MG63 (cell line): ENCODE measurements at places on chromosomes 7 and 10.
A peak's percentile ranks its signal among the peaks of the same experiment; 100 is the strongest.

GRCh38 chr7:133155146-133155545 is 73.3 kb upstream of the CHCHD3 start:
- DNase-seq, result no peak

DNA sequence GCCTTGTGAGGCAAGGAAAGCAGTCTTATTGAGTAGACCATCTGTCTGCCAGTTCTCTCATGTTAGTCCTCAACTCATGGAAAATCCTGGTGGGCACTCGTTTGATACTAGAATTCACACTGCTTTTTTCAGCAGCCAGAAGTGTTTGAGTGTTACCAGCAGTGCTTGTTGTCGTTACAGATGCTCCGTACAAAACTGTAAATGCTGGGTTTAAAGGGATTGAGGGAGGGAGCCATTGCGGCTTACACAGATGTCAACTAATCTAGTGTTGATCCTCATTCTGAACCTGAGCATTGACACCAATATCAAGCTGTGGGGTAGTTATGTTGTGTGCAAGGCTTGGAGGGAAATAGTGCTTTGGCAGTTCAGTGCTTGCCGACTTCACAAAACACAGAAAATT is 348.6 kb downstream of the AUTS2 start:
- no peak for DNase-seq

GRCh38 chr7:101066833-101067177 is 18.5 kb upstream of the TRIM56 start:
- no peak for DNase-seq

- no peak for DNase-seq
Measured at GRCh38 chr7:105267244-105267643, 121.5 kb downstream of the SRPK2 start.

- peak; percentile 58 for DNase-seq
Measured at GRCh38 chr10:85851325-85851724, 515.3 kb downstream of the GRID1 start.

- no peak for DNase-seq
Measured at GRCh38 chr7:79520543-79520942, 67.1 kb upstream of the MAGI2 start.

DNA sequence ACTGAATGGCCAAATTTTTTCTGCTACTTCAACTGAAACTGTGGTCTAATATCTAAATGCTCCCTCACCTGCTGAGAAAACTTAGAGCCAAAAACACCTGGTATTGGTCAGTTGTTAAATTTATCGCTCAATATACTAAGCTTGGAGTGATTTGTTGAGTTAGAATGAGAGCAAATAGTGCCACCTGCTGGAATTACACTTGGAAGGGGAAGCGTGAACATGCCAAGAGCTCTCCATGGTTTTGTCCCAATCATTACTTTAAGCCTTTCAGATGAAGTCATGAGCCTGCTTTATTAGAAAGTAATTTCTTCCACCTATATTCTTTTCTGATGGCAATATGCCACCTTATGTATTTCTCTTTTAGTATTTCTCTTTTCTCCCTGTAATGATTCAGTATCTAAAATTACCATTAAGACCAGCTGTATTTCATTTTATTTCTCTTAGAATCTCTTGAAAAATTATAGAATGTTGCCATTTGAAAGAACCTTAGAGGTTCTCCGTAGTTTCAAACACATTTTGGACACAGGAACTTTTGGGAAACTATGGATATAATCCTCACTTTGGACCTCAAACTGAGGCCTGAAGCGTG is 447.8 kb upstream of the C7orf33 start:
- peak; percentile 4 for DNase-seq

- no peak for DNase-seq
Measured at GRCh38 chr10:13769946-13770345, 183.2 kb downstream of the PRPF18 start.

DNA sequence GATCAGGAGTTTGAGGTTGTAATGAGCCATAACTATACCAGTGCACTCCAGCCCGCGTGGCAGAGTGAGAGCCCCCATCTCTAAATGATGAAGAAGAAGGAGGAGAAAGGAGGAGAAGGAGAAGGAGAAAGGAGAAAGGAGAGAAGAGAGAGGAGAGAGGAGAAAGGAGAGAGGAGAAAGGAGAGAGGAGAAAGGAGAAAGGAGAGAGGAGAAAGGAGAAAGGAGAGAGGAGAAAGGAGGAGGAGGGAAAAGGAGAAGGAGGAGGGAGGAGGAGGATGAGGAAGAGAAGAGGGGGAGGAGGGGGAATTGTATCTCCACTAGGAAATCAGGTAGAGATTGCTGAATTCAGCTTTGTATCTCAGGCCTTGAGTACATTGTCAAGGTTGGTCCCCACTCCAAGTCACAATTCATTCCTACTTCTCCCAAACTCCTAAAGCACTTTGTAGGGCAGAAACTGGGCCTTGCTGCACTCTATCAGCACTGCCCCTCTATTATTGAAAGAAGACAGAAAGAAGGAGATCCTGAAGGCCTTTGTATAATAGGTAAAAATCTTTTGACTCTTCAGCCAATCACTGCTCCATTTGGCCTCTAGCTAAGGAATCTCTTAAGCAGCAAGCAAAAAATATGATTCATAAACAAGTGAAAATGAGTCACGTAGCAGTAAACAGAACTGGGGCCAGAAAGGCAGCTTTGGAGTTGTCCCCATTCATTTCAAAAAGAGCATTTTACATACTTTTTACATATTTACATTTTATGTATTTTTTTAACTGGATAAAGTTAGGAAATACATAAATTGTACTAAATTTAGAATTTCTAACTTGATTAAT is 178.0 kb downstream of the IMMP2L start:
- DNase-seq, result peak; percentile 5

DNA sequence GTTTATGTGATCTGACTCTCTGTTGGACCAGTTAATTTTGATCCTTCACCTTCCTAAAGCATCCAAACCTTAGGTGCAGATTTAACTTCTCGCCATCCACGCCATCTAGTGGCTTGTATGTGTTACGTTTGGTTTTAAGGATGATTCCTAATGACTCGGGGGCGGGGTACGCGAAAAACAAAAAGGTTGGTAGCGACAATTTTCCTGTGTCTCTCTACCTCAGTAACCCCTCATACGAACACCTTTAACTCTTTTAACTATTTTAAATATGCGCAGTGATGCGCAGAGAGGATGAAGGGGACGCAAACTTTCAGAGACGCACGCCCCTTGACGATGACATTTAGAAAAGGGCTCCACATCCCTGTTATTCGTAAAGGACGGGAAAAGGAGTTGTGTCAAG is 714 bp upstream of the KCND2 start:
- DNase-seq, result peak; percentile 8

- peak; percentile 28 for DNase-seq
Measured at GRCh38 chr10:110686047-110686446, 41.9 kb downstream of the RBM20 start.

GRCh38 chr7:92802406-92802805 is 34.0 kb downstream of the CDK6 start:
- no peak for DNase-seq

DNA sequence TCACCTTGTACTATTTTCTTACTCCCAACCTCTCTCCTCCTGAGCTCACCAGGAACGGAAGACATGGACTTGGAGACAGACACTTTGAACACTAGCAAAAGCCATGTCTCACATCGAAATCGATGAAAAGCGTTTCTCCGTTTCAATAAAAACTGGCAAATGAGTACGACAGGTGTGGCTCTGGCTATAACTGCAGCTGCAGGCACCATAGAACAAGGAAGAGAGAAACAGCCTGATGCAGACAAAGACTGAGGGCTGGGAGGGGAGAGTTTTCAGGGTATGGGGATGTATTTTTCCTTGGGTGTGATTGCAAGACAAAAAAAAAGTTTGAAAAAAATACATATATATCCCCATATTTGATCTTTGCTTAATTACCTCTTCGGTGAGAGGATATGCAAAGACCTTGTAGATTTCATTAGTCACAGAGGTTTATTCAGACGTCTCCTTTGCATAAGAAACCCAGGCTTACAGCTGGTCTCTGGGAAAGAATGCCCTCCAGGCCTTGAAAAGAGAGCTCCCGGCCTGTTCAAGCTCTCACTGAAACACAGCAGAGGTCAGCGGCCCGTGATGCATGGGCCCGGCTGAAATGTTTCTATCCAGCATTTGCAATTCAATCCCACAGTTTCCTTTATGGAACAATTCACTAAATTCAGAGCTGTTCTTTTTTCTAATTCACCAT is 63.1 kb downstream of the TLL2 start:
- no peak for DNase-seq

- no peak for DNase-seq
Measured at GRCh38 chr7:22185559-22185958, 171.4 kb downstream of the RAPGEF5 start.

- DNase-seq, result no peak
Measured at GRCh38 chr10:127587668-127588365, 38.7 kb downstream of the NPS start.

DNA sequence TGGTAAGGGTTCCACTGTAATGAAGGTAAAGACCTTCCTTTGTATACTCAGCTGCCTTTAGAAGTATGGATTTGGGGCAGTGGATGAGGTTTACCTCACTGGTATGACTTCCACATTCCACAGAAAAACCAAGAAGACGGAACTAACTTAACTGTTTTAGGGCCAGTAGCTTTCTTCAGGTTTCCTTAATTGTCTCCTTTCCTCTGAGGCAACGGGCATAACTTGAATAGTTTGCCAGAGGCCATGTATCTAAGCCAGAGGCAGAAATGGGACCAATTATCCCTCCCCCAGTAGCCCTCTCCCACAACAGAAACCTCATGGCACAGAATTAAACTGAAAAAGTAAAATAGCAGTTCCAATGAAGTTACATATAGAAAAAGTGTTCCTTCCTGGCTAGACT is 281.7 kb downstream of the PHTF2 start:
- no peak for DNase-seq

DNA sequence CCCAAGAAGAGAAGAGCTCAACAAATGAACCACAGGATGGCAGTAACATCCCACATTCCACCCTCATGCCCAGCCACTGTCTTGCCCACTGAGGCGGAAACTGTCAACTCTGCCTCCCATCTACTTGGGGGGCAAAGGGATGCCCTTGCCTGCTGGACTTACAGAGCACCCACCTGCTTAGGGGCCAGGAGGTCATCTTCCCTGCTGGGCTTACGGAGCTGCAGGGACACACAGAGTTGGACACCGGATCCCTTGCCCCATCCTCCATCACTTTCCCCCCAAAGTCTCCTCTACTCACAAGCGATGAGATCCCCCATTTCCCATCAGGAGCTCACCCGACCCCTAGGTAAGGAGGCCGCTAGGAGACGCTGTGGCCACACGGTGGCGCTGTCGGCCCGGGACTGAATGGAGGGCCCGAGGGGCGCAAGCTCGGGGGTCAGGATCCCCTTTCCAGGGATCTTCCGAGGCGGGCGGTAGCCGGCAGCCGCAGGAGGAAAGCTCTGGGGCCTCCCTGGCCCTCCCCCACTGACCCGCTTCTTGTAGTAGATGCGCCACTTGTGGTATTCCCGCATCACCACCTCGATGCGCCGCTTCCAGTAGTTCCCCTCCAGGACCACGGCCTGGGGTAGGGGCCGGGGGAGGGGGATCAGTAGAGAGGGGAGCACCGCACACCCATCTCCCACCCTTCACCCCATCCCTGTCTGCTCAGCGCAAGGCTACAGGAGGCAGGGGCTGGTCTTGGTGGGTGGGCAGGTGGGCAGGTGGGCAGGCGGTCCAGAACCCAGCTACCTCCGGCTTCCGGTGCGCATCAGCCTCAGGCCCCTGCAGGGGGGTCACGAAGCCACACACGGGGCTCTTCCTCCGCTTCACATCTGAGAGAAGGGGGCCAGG is 17.3 kb downstream of the MLXIPL start:
- DNase-seq, result peak; percentile 18

- no peak for DNase-seq
Measured at GRCh38 chr10:35225204-35225603, 98.6 kb downstream of the CREM start.

GRCh38 chr10:126223512-126224067 is 164.7 kb downstream of the ADAM12 start:
- DNase-seq, result no peak

DNA sequence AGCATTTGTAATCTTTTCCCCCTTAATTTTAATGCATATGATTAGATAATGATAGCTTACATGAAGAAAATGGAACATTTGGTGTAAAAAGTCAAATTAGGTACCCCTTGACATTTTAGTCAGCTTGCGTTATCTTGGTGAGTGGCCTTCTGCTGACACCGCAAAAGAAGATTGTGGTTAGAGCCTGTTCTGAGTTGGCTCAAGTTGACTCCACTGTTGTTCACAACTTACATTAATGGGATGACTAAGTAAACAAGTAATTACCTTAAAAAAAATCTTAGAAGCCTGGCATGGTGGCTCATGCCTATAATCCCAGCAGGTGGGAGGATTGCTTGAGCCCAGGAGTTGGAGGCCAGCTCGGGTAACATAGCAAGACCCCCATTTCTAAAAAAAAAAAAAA is 24.2 kb downstream of the TRRAP start:
- no peak for DNase-seq

DNA sequence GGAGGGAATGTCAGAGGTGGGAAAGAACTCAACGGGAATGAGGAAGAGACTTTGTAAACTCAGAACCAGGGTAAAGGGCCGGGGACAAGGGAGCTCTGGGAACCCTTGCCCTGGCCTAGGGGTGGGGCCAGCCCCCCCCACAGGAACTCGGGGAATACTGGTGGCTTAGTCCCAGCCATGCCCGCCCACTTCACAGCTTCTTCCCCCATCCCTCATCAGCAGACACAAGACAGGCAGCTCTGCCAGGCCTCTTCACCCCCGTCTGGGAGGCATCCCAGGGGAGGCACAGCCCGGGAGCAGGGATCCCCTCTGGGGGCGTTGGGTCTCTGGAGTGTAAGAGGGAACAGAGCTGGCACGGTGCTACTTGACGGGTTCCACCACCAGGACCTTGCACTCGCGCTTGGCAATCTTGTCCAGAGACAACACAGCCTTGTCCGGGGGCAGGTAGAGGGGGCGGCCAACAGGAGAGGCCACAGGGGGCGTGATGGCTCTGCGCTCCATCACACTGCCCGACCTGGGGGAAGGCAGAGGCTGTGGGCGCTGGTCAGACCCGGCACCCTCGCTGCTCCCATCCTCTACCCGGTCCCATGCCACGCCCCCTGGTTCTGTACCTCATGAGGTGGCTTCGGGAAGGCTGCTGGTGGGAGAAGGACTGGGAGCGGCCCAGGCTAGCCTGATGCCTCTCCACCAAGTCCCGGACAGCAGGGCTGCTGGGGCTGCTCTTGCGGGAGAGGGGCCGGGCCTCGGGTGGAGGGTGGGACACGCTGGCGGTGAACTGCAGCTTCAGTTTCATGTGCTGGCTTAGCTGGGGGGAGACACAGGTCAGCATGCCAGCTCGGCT is 3.7 kb downstream of the TRAPPC14 start:
- DNase-seq, result no peak

DNA sequence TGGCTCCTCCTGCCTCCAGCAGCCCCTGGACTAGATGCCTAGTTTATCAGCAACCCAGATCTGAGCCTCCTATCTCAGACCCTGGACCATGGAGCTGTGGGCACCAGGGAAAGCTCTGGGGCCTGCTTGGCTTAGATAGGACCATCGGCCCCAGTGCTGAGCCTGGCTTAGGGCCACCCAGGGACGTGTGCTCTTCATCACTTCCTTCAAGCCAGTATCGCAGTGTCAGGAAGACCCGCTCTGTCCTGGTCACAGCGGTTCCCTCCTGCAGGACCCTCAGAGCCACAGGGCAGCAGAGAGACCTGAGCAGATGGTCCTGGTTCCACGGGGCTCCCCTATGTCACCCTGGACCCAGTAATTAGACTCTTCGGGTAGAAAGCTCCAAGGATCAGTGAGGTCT is 105.7 kb upstream of the FAM20C start:
- no peak for DNase-seq
